ENCODE measurements at places on chromosomes 12 and 14. TPM values are rescaled to one million over a fixed set of nuclear protein-coding genes. Genes with fewer than 3 reads are reported as not detected.

DNA sequence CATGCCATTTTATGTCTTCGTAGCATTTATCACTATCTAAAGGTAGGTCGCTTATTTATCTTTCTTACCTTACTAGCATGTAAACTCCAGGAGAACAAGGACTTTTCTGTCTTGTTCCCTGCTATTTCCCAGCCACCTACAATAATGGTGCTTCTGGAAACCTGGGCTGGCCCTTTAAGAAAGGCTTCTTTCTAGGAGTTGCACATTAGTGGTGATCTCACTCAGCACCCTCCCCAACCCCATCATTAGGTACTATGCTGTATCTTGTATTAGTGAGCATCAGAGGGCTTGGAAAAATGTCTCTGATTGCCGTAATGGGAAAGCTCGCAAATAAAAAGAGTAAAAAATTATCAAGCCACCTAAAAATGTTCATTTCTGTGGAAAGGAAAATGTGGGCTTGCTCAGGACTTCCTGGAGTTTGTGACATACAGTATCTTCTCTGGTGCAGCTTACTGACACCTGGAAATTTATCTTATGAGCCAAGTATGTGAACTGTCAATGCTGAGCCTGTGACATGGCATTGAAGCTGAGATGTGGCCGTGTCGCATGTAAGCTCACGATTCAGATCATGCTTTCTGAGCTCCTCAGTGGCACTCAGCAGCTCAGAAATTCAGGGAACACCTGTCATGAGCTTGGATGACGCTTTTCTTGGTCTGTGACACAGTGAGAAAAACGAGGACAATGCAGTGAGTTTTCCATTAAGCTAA, 12.4 kb downstream of the CCDC92 start:
- no peak for DNase-seq

GRCh38 chr14:69443296-69443805, 41.2 kb upstream of the PLEKHD1 start:
- no peak for DNase-seq

DNA sequence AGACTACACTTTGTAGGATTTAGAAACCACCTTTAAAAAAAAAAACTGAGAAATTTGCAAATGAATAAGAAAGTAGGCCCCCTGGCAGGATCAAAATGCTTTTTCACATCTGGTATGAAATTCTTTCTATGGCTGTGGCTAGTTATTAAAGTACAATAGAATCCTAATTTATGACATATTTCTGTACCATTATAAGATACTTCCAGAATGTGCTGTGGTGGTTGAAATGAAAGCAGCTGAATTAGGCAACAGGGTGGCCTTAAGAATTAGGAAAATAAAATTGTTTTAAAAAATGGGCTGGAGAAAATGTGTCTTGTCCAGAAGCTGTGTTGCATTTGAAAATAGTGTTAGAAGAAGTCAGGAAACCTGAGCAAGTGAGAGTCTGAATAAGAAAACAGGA, 85.9 kb upstream of the PDE3A start:
- no peak for DNase-seq

DNA sequence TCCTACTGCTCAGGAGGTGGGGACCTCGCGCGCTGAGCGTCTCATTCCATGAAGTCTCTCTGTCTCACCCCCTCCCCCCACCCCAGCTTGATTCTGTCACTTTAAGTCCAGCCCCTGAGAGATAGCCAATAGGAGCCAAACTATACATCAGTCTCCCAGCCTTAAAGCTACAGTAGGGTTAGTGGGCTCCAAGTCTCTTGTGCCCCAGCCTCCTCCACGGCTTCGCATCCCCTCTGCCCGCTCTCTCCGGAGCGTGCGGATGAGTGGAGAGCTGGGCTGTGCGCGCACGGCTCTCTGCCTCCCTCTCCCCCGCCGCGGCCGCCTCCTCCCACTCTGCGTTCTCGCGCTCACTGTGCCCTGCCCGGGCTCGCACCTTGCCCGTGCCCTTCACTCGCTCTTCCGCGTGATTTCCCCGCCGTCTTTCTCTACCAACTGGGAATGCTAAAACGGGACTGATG, at the start of gene ESRRB:
ESRRB (plus strand) TSS at position 191 of the 458 bp plus-strand sequence; CDS start at position 456, 265 bp downstream.
- no peak for DNase-seq

GRCh38 chr12:28212182-28212581, 21.9 kb downstream of the CCDC91 start:
- no peak for DNase-seq

DNA sequence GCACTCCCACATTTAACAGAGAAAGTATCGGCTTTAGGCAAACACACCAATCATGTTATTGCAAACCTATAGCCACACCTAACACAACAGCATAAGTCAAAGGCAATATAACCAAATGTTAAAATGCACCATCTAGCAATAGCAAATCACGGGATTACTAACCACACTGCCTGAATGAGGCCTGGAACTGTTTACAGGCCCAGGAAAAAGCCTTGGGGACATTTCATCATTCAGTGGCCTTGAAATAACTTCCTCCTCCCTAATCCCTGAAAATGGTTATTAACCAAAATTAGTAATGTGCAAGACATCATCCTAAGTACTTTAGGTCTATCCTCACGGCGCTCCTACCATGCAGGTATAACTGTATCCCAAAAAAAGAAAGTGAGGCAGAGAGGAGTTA, 2.3 kb downstream of the GALC start:
- no peak for DNase-seq

DNA sequence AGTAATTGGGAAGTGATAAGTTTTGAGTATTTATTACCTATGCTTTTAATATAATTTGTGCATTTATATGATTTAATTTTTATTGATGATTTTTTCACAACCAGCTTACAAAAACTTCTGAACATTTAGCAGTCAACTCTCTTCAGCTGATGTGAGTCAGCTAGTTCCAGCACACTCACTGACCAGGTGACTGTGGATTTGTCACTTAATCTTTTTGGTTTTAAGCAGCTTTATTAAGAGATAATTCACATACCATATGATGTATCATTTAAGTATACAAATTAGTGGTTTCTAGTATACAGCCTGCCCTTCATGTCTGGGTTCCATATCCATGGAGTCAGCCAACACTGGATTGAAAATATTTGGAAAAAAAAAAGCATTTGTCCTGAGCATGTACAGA, 103.5 kb downstream of the SYNE2 start:
- DNase-seq = no peak

DNA sequence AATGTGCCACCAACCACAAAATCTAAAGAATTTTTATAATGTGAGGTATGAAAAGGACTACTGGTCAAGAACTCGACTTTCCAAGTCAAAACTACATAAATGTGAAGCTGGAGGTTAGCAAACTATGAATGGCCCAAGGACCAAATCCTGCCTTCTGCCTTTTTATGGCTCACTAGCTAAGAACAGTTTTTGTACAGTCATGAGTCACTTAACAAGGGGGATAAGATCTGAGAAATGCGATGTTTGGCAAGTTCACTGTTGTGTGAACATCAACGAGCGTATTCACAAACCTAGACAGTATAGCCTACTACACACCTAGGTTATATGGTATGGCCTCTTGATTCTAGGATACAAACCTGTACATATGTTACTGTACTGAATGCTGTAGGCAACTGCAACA, 28.2 kb downstream of the FERMT2 start:
- DNase-seq = no peak

GRCh38 chr12:98109266-98109665, 406.1 kb upstream of the TMPO start:
- no peak for DNase-seq

Gene EPYC
- polyA plus RNA-seq = not detected

Gene GARIN6
- polyA plus RNA-seq = not detected

Gene SLC2A13
- 5.9 TPM for polyA plus RNA-seq

Gene PIK3C2G
- polyA plus RNA-seq = not detected

Gene SMCO2
- not detected for polyA plus RNA-seq

Gene TAS2R9
- not detected for polyA plus RNA-seq

Measured in immature natural killer cell (primary cell).